ENCODE measurements at places on chromosomes 2 and 18.

- no peak for DNase-seq
Measured at GRCh38 chr2:9765611-9766531, 77.4 kb upstream of the TAF1B start.

- DNase-seq = peak; percentile 74
Measured at GRCh38 chr2:42494355-42495233, 812 bp upstream of the KCNG3 start.

- DNase-seq = no peak
Measured at GRCh38 chr2:65751408-65751807, 319.0 kb upstream of the SPRED2 start.

- no peak for DNase-seq
Measured at GRCh38 chr18:32040936-32041335, 22.3 kb downstream of the RNF125 start.

Data from HEK293T (cell line).